ENCODE measurements at places on chromosomes 11 and 22.

- no peak for DNase-seq
These were observed 79.7 kb downstream of the MAML2 start for GRCh38 chr11:96263238-96263763.

- no peak for DNase-seq
These were observed 35.0 kb upstream of the MAPK1 start for GRCh38 chr22:21902296-21903087.

GRCh38 chr11:68342459-68343158, 30.2 kb downstream of the LRP5 start:
- DNase-seq: no peak

DNA sequence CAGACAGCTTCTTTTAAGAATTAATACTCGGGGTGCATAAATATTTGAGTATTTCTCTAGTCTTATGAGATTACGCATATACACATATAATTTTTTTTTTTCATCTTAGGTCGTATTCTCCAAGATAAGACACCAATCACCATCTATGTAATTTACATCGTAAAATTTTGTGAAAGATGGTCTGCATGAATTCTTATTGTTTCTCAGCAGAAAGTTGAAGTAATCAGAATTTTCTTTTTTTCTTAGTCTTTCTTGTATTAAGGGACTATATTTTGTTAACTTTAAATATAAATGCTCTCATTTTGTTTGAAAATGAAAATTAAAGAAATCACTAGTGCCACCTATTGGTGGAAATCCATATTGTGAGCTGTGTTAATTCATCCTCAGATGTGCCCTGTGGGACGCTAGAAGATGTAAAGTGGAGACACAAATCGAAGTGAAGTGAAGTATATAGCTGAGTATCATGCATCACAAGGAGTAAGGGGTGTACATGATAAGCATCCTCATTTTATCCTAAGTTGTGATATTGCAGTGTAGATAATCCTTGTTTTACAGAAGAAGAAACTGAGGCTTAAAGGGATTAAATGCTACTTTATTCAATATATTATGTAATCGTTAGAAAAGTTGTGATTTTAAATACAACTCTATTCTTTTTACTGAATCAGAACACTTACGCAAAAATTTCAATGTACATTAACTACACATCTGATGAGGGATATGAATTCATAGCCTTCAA, 2084.3 kb downstream of the LRRC4C start:
- no peak for DNase-seq

GRCh38 chr11:71454470-71455113, 1.6 kb downstream of the NADSYN1 start:
- DNase-seq: no peak

Data from left ventricle myocardium superior (tissue), 1 donor.